Central memory CD4-positive, alpha-beta T cell (primary cell): ENCODE measurements at places on chromosomes 3 and 15.

GRCh38 chr3:119880966-119881365 is 99.1 kb downstream of the NR1I2 start:
- no peak for DNase-seq

GRCh38 chr3:175349168-175349567 is 490.0 kb downstream of the NAALADL2 start:
- no peak for DNase-seq

GRCh38 chr3:155619118-155619915 is 125.6 kb downstream of the PLCH1 start:
- no peak for DNase-seq

DNA sequence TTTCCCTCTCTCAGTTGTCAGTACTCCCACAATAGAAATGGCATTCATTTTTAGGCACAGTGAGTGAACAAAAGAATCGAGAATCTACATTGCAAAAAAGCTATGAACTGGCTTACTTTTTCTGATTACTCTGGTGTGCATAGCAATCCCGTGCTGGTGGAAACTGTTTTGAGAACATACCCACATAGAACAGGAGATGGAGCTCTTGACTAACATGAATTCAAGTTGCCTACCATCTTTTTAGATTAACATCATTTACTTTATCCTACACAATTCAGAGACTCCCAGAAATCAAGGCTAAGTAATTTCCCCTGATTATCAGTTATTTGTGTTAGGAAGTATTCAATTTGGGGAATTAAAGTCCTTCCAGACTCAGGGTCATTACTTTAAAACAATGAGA is 326.6 kb downstream of the ARPP21 start:
- DNase-seq: no peak

GRCh38 chr3:84961011-84961410 is 2.2 kb downstream of the CADM2 start:
- DNase-seq: no peak

GRCh38 chr15:65460741-65461347 is 38.1 kb upstream of the IGDCC4 start:
- DNase-seq: no peak

GRCh38 chr3:139548801-139549200 is 9.3 kb upstream of the RBP1 start:
- no peak for DNase-seq

DNA sequence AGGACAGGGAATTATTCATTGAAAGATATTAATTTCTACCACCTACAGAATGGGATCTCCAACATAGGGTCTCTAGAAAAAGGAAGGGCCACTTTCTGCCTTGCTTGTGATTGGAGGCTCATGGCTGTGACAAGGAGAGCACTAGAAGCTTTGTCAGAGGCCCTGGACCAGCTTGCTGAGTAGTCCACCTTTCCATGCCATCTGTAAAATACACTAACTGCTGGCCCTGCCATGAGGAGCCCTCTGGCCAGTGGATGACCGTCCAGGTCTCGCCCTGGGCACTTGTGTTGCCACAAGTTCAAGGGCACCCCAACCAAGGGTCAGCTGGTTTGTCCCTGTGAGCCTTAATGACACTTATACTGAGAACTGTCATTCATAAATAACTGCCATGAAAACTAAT is 1.6 kb upstream of the SYNM start:
- no peak for DNase-seq

DNA sequence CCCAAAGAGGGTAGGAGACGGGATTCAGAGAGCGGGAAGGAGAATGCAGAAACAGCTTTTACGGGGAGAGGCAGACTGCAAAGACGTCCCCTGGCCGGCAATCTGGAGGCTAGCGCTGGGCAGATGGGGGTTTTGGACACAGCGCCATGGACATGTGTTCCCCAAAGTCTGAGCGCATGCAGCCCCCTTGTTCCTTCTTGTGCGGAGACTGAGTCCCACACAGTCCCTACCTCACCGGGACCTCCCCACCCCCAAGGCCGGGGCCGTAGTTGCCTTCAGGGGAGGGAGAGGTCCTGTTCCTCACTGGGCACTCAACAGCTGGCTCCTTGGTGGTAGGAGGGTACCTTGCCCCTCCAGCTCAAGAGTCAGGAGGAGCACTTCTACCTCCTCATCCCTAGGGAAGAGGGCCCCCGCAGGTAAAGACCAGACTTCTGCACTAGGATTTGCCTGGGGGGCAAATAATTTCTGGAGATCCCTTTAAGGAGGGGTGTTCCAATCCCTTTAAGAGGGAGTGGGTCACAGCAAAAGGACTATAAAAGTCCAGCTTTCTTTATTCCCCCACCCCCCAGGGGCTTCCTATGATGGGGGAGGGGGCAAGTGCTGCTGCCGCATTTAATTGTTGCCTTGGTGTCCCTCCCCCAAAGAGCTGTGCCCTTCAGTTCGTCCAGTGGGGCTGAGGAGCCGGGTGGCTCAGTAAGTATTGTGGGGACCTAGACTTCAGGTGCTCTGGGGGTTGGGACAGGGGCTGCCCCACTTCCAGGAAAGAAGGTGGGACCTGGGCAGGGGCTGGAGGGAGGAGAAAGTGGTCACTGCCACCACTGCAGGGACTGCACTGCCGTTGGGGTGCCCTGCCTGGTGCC is 3.6 kb upstream of the BAHD1 start:
- no peak for DNase-seq
